ENCODE measurements at places on chromosomes 5 and 9. TPM values are rescaled to one million over a fixed set of nuclear protein-coding genes. Genes with fewer than 3 reads are reported as not detected.

Gene SLC1A1
- total RNA-seq, result 1.7 TPM

Gene IL13
- not detected for total RNA-seq

Gene RAB24
- total RNA-seq, result 23.1 TPM

DNA sequence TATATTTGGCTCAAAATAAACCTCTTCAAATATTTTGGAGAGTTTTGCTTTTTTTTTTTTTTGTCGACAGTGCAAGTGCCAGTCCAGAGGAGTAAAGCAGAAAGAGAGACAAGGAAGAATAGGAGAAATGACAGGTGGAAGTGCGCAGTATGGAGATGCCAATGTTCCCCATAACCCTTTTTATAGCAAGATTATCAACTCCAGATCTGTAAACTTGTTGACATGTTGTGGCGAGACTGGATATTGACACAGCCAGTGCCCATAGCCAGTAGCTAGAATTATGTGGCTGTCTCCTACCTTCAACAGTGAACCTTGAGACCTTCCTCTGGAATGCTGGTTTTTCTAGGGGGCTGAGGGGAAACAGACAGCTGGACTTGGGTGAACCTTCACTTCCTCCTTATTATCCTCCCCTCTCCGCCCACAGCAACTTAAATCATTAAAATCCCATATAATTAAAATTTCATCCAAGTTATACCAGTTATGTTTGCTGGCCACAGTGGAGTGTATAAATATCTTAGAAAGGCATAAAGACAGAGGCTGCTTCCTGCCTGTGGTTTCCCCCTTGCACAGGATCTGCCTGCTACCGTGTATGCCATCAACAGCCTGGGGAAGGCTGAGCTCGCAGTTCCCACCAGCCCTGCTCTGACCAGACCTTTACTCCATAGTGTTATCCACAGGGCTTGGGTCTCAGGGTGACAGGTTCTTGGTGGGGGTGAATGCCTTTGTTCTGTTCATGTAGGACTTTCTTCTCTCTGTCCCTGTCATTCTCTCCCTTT lies 112.3 kb upstream of the ANKH start:
- DNase-seq, result no peak

DNA sequence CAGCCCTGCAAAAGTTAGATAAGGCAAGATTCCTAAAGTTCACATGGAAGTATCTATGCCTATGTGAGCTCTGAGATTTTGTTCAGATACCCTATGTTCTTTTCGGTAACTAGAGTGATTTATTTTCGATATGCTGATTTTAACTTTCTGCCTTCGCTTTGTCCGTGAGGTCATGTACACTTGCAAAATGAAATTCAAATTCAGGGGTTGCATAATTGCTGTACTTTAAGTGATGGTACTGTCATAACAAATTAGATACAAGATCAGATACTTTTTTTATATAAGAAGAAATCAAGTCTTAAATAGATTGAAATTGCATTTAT lies 350 bp upstream of the ECPAS start:
- DNase-seq, result no peak

GRCh38 chr5:113031104-113031503 lies 54.5 kb downstream of the DCP2 start:
- DNase-seq, result no peak

Gene SH3RF2
- 5.9 TPM for total RNA-seq

Gene C7
- not detected for total RNA-seq

DNA sequence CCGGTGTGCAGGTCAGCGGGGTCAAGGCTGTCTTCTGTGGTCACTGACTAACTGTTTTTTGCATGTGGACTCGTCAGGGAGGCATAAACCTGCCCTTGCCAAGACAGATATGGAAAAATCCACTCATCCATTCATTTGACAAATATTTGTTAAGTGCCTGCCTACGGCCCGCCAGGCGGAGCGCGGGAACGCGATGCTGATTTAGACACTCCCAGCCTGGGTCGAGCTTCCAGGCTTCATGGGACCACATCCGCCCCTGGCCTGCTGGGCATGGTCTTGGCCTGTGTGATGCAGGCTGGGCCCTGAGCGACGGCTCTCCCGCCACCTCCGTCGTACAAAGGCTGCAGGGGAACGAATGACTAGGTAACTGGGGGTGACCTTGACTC lies 18.1 kb downstream of the MYMK start:
- DNase-seq, result peak; percentile 98

GRCh38 chr5:150384701-150385100 lies 27.2 kb downstream of the TCOF1 start:
- DNase-seq, result no peak

- DNase-seq, result no peak
Measured at GRCh38 chr9:126367616-126368015, 41.0 kb downstream of the MVB12B start.

Gene PCDHB12
- total RNA-seq, result 2.5 TPM

DNA sequence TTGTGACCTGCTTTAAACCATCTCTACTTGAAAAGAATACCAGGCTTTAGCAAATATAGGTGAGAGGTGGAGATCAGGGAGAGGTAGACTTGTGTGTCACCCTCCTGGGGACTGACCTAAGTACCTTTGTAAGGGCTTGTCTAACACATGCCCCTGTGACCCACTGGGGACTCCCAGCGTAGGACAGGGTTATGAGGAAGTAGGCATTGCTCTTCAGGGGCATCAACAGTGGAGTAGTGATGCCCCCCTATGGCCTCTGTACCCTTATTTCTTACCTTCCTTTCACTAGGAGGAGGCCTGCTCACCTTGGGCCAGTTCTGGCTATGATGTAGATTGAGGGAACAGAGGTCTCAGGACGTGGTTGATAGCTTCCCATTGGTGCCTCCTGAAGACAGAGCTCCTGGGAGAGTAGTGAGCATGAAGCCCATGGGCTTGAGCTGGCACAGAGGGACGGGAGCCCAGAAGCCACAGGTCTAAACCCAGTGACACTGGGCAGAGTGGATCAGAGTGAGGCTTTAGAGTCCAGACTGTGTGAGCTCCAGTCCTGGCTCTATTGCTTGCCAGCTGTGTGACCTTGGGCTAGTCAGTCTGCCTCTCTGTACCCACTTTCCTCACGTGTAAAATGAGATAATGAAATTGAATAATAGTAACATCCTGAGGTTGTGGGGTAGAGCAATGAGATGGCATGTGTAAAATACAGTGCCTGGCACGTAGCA lies 191.7 kb downstream of the AOPEP start:
- DNase-seq, result no peak

Gene ADAMTS16
- total RNA-seq, result 3.4 TPM

Gene SVEP1
- total RNA-seq, result 0.07 TPM

DNA sequence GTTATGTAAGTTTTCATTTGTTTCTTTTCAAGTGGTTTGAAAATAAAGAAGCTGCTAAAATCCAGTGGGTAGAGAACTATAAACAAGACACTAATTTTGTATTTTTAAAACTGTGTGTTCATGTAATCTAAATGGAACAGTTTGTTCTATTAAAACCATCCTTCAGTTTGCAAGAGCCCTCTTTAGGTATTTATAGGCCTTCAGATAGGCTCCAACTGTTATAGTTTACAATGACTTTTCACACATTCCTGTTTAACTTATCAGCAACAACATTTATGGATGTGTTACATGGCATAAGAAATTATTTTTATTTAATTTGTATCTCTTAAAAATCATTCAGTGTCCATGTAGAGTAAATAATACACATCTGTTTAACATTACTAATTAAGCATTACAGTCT lies 126.7 kb upstream of the SLCO6A1 start:
- DNase-seq, result no peak

GRCh38 chr9:87372356-87372851 lies 125.3 kb upstream of the DAPK1 start:
- DNase-seq, result no peak

Gene TAF11L5
- total RNA-seq, result not detected

- DNase-seq, result no peak
Measured at GRCh38 chr5:181052672-181053487, 12.8 kb downstream of the BTNL9 start.

Gene ADGRD2
- not detected for total RNA-seq

Gene TNFSF8
- total RNA-seq, result not detected

GRCh38 chr9:125646621-125647100 lies 60.3 kb downstream of the MAPKAP1 start:
- DNase-seq, result no peak
